ENCODE measurements at places on chromosomes 4 and X.

DNA sequence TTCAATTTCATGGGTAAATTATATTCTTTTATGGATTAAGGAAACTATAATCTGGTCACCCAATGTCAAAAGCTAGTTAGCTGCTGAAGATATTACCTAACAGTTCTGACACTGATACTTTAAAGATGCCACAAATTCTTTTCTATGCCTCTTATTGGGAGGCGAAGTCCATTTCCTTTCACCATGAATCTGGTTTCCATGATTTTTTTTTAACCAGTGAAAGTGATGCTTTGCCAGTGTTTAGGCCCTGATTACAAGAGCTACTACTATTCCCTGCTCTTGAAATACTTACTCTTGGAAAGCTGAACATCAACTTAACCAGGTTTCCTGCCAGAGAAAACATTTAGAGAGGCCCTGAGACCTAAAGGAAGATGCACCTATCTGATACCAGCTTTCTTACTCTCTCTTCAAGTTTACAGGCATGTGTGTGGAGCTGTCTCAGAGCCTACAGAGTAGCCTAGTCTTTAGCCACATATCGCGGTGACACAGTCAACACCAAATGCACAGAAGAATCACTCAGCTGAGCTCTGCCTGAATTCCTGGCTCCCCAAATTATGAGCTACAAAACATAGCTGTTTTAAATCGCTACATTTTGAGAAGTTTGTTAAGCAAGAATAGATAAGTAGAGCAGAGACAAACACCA is 1280.8 kb downstream of the PCDH7 start:
- DNase-seq: no peak

DNA sequence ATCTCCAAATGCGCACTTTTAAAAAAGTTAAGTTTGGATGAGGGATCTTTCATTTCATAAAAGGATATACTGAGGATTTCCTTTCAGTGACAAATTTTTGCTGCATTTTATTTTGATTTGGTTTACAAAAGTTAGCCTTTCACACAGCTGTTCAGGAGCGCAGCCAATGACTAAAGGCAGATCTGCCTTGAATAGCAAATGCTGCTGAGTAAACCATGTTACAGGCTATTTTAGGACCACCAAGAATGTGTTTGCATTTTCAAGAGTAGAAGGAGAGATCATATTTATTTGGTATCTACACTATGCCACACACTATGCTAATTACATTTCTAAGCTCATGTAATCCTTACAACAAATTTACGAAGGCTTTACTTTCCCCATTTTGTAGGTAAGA is 92.1 kb downstream of the MAMLD1 start:
- no peak for DNase-seq

- no peak for DNase-seq
Measured at GRCh38 chrX:48913605-48914366, 2.3 kb upstream of the SLC35A2 start.

- no peak for DNase-seq
Measured at GRCh38 chr4:107512549-107512948, 207.5 kb downstream of the PAPSS1 start.

- no peak for DNase-seq
Measured at GRCh38 chr4:93771640-93772411, 56.7 kb upstream of the ATOH1 start.

Data from effector CD4-positive, alpha-beta T cell (primary cell).